Omental fat pad (tissue), 4 donors: ENCODE measurements at places on chromosomes 1 and 21.

DNA sequence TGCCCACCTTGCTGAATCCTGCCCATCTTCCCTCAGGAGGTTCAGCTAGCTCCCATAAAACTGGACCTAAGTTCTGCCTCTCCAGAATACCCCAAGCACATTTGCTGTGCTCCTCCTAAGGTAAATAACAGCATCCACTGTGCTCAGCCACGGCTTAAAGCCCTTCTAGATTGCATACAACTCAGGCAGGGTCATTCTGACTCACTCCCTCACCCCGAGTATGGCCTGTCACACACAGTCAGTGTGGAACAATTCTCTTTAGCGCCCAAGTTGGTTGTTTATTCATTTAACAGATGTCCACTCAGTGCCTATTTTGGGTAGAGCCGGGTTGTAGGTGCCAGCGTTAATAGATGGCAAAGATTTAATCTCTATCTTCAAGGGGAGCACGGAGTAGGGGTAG, 147.5 kb upstream of the EDN2 start:
- no peak for DNase-seq

- DNase-seq = no peak
Observed at GRCh38 chr1:20732071-20732587, 374 bp downstream of the SH2D5 start.

DNA sequence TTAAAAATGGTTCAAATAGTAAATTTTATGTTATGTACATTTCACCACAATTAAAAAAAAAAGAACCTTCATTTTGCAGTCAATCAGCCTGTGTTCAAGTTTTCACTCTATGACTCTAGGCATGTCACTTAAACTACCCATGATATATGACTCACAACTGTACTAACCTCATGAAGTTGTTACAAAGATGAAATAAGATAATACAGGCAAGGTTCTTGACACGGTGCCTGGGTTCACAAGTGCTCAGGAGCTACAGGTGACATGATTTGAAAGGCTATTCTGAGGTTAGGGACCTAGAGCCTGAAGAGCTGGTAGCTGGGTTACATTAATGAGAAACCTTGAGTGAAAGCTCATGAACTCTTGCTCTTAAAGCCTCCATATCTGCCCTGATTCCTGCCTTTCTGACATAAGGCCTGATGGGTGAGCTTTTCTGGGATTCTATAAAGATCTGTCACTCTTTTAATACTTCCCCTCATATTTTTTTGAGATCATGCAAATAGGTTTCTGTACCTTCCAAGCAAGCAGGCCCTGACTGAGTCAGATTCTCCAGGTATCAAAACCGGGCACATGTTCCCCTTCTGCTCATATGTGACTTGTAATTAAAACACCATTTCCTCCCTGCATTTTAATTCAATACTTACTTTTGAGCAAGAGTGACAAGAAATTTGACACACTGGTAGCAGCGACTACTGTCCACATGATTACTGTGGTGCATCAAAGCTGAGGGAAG, 34.0 kb downstream of the PCSK9 start:
- DNase-seq = no peak

GRCh38 chr1:54358503-54359168, 47.6 kb downstream of the SSBP3 start:
- DNase-seq = no peak

- no peak for DNase-seq
Observed at GRCh38 chr1:107526524-107527198, 385.8 kb downstream of the NTNG1 start.

- no peak for DNase-seq
Observed at GRCh38 chr1:244092293-244092963, 41.3 kb downstream of the ZBTB18 start.

DNA sequence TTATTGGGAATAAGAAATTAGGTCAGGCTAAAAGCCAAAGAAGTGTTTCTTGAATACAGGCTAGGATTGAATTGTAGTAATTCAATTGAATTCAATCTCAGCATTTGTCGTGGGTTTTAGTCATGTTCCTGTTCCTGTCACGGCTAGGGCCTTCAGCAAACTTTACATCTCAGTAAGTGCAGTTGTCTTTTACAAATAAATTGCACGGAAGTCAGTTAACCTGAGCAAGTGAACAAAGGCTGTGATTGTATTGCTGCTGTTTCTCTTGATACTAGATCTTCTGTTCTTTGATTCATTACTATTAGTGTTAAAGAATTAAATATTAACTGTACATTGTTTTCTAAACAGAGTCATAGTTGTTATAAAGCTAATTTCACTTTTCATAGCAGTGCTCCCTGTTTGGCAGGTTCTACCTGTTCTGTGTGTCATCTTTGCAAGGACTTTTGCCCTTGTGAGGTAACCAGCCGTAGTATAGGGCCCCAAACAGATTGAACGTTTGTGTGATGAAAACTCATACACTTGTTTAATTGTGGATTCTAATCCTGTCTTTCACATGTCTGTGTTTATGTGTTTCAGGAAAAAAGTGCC, 164.4 kb downstream of the EDEM3 start:
- DNase-seq = no peak

DNA sequence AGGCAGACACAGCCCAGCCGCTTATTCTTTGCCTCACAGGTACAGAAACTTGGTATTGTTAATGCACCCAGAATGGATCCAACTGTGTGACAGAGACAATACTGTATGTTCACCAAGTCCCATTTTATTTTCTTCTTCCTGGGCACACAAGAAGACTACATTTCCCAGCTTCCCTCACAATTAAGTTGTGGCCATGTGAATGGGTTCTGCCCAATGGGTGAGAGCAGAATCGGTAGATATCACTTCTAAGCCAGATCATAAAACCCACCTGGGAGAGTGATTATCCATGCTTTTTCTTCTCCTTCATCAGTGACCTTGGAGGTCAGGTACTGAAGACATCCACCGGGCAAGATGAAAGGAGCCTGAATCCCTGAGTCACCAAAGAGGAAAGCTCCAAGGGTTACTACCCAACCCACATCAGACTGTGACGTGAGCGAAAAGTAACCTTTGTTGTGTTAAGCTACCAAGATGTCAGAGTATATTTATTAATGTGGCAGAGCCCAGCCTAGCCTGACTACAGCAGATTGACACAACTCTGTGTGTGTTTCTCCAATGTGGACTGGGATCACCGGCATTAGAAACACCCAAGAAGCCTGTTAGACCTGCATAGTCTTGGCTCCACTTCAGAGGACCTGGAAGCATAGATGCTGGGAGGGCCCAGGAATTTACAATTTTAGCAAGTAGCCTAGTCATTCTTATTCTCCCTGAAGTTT, 79.1 kb upstream of the GRIK3 start:
- DNase-seq = no peak

DNA sequence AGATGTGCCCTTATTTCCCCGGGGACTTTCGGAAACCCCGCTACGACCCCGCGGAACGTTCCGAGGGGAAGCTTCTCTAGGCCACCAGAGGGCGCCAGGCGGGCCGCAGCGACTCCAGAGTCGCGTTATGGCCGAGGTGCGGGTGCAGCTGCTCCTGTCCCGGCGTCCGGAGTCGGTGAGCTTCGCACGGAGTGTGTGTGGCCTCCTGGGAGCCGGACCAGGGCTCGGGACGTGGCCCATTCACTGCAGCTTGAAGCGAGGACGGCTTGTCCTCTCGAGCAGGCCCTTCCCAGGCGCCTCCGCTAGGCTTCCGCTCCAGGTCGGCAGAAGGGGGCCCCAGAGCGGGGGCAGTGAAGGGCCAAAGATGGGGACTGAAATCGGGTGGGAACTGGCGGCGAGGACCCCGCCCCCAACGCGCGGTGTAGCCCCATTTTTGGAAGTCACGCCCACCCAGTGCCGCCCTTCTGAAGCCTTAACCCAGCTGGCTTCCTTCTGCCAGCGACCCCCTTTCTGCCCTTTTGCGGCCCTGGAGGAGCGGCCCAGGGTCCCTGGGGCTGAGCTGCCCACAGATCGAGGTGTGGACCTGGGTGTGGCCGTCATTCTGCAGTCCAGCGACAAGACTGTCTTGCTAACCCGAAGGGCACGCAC, at the start of gene NUDT17:
Gene NUDT17 (plus strand): TSS at position 117 of the 648 bp plus-strand sequence. CDS start 11 bp downstream, at position 128.
- DNase-seq = peak; percentile 40

- no peak for DNase-seq
Observed at GRCh38 chr1:13749543-13750341, 49.8 kb downstream of the PRDM2 start.
